ENCODE measurements at places on chromosomes 1 and 21.

DNA sequence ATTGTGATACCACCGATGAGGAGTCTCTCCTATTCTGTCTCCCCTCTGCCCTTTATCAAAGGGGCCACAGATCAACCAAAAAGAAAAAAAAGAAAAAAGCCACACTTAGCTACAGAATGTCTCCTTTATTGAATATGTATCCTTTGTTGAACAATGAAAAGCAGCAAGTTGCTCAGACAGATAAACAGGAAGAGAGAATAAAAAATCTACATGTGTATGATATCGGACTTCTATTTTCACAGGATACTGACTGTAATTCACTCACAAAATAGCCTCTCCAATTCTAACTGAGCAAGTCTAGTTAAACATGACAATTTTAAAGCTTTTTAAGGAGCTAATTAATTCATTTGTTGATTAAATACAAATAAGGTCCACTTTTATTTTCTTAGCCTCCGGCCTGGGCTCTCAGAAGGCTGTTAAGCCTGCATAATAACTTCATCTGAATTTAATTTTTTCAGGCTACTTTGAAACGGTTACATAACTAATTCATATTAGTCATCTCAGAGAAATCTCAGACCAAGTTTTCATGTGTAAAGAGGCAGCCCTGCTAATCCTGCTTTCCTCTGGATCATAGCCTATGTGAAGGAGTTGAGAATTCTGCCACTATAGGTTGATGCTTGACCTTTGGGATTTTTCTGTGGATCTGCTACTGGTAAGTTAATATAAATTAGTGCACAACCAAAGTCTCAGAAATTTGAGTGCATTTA, 304.1 kb upstream of the NR5A2 start:
- no peak for DNase-seq

- DNase-seq = no peak
Observed at GRCh38 chr1:10720635-10721034, 75.8 kb downstream of the CASZ1 start.

- no peak for DNase-seq
Observed at GRCh38 chr1:36448530-36449056, 1.7 kb downstream of the OSCP1 start.

DNA sequence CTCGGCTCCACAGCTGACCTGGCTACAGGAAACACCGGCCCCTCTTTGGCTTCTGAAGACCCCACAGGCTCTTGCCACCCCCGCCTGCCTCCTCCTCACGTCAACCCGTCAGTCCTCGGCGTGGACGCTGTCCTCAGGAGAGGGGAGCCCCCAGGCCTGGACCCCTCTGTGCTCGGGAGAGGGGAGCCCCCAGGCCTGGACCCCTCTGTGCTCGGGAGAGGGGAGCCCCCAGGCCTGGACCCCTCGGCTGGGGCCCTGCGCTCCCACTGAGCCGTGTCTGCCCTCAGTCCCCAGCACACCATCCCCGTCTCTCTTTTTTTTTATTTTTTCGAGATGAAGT, 26.0 kb upstream of the C1orf159 start:
- no peak for DNase-seq

DNA sequence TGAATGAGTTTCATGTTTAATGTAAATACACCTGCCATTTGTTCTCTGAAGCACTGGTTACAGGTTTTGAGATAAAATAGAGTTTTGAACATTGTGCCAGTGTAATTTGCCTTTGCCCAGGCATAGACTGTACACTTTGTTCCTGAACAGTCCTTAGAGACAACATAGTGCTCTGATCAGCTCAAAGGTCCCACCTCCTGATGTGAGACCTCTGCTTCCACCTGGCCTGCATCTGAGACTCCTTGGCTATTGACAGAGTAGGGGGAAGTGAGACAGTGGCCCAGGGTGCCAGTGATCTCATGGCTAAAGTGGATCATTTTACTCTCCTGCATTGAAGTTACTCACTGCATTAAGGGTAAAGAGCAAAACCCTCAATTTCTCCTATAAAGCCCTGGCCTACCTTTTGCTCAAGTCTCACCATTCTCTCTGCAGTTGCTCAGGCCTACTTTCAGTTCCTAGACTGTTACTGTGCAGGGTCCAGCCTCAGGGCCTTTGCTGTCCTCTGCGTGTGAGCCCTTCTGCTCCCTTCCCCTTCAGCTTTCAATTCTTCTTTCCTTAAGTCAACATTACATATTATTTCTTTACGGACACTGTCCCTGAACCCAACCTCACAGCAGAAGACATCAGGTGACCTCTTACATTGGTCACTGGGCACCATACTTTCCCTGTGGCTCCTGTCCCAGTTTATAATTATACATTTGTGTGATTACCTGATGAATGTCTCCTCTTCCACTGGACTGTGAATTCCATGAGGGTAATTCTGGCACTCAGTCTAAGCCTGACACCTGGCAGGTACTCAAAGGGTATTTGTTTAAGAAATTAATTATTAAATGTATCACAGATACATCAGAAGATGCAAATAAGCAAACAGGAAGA, 142.9 kb downstream of the ROR1 start:
- no peak for DNase-seq

- DNase-seq = no peak
Observed at GRCh38 chr1:31485166-31485565, 72.2 kb downstream of the SERINC2 start.

- DNase-seq = no peak
Observed at GRCh38 chr1:240946926-240947325, 335.0 kb upstream of the GREM2 start.

GRCh38 chr1:19877181-19877750, 4.9 kb upstream of the OTUD3 start:
- DNase-seq = no peak

GRCh38 chr1:21247892-21248715, 42.2 kb downstream of the ECE1 start:
- DNase-seq = no peak

- DNase-seq = no peak
Observed at GRCh38 chr1:245797592-245798348, 643.0 kb downstream of the KIF26B start.

GRCh38 chr1:157304271-157304670, 166.1 kb upstream of the ETV3 start:
- no peak for DNase-seq

GRCh38 chr1:12015499-12015898, 3.8 kb upstream of the MIIP start:
- DNase-seq = no peak

GRCh38 chr1:206651958-206652890, 16.9 kb downstream of the DYRK3 start:
- DNase-seq = no peak

DNA sequence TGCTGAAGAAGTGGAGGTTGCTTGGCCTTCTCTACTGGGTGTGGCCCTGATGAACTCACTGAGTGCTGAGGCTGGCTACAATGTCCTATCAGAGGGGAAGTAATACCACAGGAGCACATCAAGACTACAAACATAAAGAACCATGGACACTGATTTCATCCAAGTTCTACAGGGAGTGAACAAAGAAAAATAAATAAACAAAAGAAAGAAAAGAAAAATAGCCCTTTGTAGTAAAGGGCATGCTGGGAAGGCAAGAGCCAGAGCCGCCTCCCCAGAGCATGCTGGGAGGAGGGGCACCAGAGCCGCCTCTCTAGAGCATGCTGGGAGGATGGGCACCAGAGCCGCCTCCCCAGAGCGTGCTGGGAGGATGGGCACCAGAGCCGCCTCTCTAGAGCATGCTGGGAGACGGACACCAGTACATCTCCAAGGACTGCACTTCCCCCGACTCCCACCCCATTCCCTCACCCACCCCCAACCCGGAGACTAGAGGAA, 65.9 kb downstream of the LAMC2 start:
- DNase-seq = no peak

GRCh38 chr1:173453982-173454381, 23.2 kb upstream of the PRDX6 start:
- no peak for DNase-seq

DNA sequence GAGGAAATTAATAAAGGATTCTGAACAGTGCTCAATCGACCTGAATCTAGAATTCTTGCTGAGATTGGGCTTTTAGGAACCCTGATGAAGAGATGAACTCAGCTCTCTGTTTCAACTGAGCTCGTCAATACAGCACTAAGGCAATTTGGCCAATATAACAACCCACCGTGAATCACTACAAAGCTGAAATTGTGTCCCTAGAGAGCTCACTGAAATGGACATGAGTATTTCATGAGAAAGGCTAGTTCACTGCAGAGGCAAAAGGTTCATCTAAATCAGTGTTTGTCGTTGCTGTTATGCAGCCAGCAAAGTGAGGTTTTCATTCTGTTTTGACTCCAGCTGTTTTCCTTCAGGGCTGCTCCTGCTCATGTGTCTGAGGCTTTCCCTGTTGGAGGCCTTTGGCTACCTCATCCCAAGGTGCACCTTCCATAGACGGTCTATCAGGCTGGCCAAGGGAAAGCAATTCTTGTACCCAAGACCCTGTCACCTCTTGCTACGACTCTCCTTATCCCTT, 83.5 kb downstream of the URB2 start:
- no peak for DNase-seq

- no peak for DNase-seq
Observed at GRCh38 chr1:118636004-118636403, 352.1 kb downstream of the TBX15 start.

DNA sequence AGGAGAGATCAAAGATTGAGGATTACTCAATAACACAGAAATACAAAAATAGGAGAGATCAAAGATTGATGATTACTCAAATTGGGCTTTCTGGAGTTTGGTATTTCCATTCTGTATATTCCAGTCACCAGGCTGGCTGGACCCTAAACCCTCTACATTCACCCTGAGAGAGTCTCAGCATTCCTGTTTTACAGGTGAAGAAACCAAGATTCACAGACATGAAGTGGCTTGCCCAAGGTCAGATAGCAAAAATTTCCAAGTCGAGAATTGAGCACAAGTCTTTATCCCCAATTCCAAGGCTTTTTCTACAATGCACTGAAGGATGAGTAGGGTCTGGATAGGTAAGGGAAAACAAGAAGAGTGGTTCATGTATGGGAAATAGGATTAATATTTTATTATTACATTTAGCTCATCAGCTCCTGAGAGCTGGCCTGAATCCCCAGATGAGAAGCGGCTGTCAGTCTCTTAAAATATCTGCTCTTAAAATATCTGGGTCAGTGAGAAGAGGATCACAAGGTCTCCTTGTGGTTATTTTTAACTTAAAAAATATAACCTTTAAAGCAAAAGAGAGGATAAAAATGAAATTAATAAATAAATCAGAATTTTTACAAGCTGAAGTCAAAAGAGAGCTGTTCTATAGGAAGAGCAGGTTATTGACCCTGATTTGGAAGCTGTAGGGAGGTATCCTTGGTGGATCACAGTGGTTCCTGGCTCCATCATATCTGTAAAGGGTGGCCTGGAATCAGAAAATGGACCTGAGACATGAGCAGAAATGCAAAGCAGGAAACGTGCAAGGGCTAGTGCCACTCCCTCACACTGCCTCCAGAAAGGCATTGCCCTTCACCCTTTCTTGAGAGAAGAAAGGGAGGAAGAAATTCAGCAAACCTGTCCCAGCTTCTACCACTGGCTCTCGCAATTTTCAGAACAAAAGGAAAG, 29.1 kb upstream of the SEC16B start:
- no peak for DNase-seq

DNA sequence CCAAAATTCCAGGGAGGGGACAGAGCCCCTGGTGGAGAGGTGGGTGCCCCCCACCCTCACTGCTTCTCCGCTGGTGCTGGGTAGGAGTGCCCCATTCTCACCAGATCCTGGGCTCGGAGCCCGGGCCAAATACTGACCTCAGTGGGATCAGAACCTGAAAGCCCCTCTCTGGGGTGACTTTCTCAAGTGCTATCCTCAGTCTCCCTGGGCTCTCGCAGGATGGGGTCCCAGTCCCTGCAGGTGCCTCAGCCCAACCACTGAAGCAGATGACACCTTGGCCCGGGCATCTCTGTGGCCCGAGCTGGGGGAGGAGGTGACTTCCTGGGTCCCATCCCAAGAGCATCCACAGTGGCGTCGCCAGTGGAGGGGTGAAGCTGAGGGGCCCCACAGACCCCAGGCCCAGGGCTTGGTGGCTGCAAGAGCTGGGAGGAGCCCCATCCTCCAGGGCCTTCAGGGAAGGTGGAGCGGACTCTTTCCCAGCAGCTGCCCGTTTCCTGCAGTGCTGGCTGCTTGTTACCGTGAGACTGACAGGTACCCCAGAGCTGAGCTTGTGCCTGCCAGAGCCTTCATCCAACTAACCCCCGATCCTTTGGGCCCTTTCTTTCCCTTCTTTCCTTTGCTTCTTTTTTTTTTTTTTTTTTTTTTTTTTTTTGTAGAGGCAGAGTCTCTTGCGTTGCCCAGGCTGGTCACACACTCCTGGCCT, 3.9 kb upstream of the FNDC10 start:
- no peak for DNase-seq

DNA sequence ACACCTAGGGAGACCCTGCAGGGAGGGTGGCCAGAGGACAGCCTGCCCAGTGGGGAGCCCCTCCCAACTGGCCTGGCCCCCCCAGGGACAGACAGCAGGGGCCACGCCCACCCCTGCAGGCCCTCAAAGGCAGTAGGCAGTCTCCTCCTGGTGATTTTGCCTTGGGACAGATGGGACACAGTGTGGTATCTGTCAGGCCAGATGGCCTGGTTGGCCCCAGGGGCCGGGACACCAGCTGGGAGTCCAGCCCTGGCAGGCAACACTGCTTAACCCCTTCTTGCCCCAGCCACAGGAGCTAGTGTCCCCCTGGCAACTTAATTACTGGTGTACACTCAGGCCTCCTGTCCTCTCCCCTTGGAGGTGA, 17.8 kb downstream of the IFFO2 start:
- DNase-seq = no peak

GRCh38 chr1:228399531-228400236, 7.0 kb downstream of the TRIM11 start:
- DNase-seq = no peak

DNA sequence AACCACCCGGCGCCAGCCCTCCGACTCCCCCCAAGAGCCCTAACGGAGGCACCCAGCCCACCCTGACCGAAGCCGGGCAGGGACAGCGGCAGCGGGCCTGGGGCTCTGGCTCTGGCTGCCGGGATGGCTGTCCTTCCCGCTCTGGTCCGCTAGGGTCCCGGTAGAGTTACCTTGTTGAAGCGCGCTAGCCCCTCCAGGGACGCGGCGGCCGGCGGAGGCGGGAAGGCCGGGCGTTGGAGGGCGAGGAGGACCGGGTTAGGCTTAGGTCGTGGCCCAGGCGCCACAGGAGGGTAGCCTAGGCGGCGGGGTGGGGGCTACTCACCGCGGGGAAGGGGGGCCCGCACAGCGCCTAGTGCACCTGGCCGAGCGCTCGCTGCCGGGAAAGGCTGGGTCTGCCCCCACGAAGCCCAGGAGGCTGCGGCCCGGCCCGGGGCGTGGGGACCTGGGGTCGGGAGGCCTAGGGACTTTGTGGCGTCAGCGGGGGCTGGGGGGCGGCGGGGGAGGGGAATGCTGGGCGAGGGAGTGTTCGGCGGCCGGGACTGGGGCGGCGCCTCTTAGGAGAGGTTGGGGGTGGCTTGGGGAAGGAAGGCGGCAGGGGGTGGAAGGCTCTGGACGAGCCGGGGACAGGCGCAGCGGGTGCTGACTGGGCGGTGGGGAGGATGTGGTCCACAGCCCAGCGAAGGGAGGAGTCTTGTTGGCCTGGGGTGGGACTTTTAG, at the start of gene TRIM17:
Gene TRIM17, minus strand, starts transcription at position 645 of the 717 bp plus-strand sequence. CDS start 1,789 bp downstream, outside the sequence.
- DNase-seq = no peak

DNA sequence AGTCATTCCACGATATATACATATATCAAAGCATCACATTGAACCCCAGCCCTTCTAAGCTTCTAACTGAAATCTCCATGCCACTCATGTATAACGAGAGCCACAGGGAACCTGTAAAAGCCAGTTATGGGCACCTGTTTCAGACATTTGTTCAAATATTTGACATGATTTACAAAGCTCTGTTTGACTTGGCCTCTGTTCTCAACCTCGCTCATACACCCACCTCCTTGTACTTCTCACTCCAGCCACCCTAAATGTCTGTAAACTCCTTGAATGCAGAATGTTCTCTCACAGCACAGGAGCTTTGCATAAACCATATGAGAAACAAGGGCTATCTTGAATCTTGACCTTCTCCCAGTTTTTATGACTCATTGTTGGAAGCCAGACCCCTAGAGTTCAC, 36.9 kb upstream of the CD2 start:
- no peak for DNase-seq

Measured in SIG-M5 (cell line).